Progenitor cell of endocrine pancreas (in vitro differentiated cells): ENCODE measurements at places on chromosomes 4 and X. TPM values are rescaled to one million over a fixed set of nuclear protein-coding genes. Genes with fewer than 3 reads are reported as not detected.

ANAPC4 gene
- 39.5 and 48.4 TPM in 2 replicates for total RNA-seq

CT45A2 gene
- total RNA-seq = not detected in 2 replicates

CFP gene
- 0.69 and 0.93 TPM in 2 replicates for total RNA-seq

MAGIX gene
- 3.1 and 5.0 TPM in 2 replicates for total RNA-seq

PRPS1 gene
- total RNA-seq = 35.6 and 36.3 TPM in 2 replicates

VCX3A gene
- total RNA-seq = 0.29 and 0.51 TPM in 2 replicates

PLP1 gene
- total RNA-seq = 0.46 and 0.95 TPM in 2 replicates

HS6ST2 gene
- 14.8 and 23.6 TPM in 2 replicates for total RNA-seq

ZNF674 gene
- total RNA-seq = 6.2 and 7.0 TPM in 2 replicates

PRR32 gene
- not detected in 2 replicates for total RNA-seq

GPR82 gene
- not detected in 2 replicates for total RNA-seq

- no peak overlapping the region for H3K27ac ChIP-seq
- H3K36me3 ChIP-seq = no peaks in the 10 kb centered on the region
- no peaks in the 10 kb centered on the region for H3K27me3 ChIP-seq
These were observed 98.0 kb downstream of the CXCL13 start for GRCh38 chr4:77703666-77704065.

DNA sequence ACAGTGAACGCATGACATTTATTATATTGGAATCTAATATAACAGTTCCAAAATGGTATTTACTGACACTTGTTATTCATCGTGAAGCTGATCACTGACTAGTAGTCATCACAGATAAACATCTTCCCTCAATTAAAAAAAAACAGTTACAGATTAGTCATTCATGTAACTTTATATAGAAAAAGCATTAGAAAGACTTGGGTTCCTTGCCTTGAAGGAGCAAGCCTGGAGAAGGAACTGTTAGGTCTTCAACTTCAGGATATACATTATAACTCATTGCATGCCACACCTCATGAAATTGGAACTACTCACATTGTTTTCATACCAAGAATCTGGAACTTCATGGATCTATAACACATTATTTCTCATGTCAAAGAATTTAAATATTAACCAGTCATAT is 317.7 kb downstream of the CCSER1 start:
- no peaks in the 10 kb centered on the region for H3K27me3 ChIP-seq
- peaks cover 13% of the 10 kb centered on the region for H3K4me1 ChIP-seq
- no peak overlapping the region for H3K27ac ChIP-seq
- no peak overlapping the region for H3K4me3 ChIP-seq

- H3K27me3 ChIP-seq = no peaks in the 10 kb centered on the region
- H3K4me3 ChIP-seq = no peak overlapping the region
- DNase-seq = no peak
- H3K4me1 ChIP-seq = no peaks in the 10 kb centered on the region
- peaks cover 2% of the 10 kb centered on the region for H3K36me3 ChIP-seq
- H3K27ac ChIP-seq = no peak overlapping the region
These were observed 67.4 kb downstream of the RNF150 start for GRCh38 chr4:141065872-141066271.

DNA sequence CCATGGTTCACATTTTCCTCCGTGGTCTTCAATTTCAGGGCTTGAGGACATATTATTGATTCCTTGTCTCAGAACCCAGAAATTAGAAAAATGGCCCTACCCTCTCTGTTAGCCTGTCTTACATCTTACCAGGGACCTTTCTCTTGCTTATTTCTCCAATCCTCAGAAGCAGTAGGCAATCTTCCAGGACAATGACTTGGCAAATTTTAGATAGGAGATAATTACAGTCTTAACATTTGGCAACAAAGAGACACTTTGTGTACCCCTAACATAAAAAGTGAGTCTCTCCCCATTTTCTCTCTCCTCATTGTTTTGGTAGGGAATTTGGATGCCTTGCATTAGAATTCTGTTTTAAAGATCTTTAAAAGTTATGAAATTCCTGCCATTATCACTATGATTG is 778.1 kb upstream of the SLIT2 start:
- no peak overlapping the region for H3K4me3 ChIP-seq
- peaks cover 2% of the 10 kb centered on the region for H3K36me3 ChIP-seq
- no peaks in the 10 kb centered on the region for H3K27me3 ChIP-seq

- H3K4me1 ChIP-seq = no peaks in the 10 kb centered on the region
- no peak for DNase-seq
- H3K4me3 ChIP-seq = no peak overlapping the region
- H3K27me3 ChIP-seq = no peaks in the 10 kb centered on the region
- no peak overlapping the region for H3K27ac ChIP-seq
- peaks cover 1% of the 10 kb centered on the region for H3K36me3 ChIP-seq
These were observed 27.1 kb upstream of the SCRG1 start for GRCh38 chr4:173426064-173426463.

- H3K4me3 ChIP-seq = no peak overlapping the region
- no peaks in the 10 kb centered on the region for H3K36me3 ChIP-seq
- no peaks in the 10 kb centered on the region for H3K4me1 ChIP-seq
- no peaks in the 10 kb centered on the region for H3K27me3 ChIP-seq
- H3K27ac ChIP-seq = no peak overlapping the region
These were observed 569.4 kb downstream of the BCOR start for GRCh38 chrX:39528161-39528916.

DNA sequence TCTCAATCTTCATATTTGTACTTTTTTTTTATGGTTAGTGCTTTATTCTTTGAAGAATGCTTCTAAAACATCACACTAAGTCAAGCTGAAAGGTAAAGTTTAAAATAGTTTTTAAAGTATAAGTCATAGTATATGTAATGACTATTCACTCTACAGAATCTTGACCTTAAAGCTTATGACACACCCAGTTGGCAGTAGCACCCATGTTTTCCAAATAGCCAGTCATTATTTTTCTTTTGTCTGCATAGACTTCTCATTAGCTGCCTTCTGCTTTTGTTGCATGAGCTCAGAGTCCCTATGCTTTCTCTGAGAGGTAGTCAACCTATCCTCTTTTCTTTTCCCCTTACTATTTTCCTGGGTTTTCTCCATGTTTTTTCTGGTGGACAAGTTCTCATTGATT is 231.5 kb downstream of the PCDH18 start:
- no peak overlapping the region for H3K4me3 ChIP-seq
- H3K4me1 ChIP-seq = no peaks in the 10 kb centered on the region
- no peaks in the 10 kb centered on the region for H3K27me3 ChIP-seq
- no peaks in the 10 kb centered on the region for H3K36me3 ChIP-seq
- no peak overlapping the region for H3K27ac ChIP-seq

- H3K27ac ChIP-seq = no peak overlapping the region
- H3K27me3 ChIP-seq = no peaks in the 10 kb centered on the region
- H3K36me3 ChIP-seq = no peaks in the 10 kb centered on the region
- H3K4me3 ChIP-seq = no peak overlapping the region
These were observed 123.7 kb downstream of the STOX2 start for GRCh38 chr4:184028561-184029374.

DNA sequence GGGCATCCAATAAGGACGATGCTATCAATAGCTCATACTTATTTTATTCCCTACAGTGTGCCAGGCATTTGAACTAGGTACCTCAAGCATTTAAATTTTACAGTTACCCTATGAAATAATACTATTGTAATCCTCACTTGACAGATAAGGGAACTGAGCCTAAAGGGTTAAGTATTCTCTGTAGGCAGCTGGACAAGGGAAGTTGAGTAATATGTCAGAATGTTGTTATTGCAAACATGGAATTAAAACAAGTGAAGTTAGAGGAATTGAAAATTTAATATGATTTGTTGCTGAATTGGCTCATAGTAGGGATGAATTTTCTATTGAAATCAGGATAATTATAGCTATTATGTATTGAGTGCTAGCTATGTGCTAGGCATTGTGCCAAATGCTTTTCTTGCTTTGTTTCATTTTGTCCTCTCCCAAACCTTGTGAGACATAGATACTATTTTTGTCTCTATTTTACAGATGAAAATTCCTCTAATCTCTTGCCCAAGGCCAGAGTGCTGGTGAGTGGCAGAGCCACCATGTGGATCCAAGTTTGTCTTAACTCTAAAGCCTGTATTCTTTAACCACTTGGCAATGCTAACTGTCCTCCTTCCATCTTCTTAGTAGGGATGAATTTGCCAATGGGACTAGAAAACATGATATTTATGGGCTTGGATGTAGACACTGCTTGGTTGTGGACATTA is 58.1 kb downstream of the TMEM164 start:
- H3K4me1 ChIP-seq = peaks cover 13% of the 10 kb centered on the region
- DNase-seq = no peak

- DNase-seq = no peak
- H3K4me3 ChIP-seq = no peak overlapping the region
- H3K27me3 ChIP-seq = no peaks in the 10 kb centered on the region
- H3K36me3 ChIP-seq = no peaks in the 10 kb centered on the region
These were observed 1999.1 kb upstream of the ADGRL3 start for GRCh38 chr4:59200992-59201391.

DNA sequence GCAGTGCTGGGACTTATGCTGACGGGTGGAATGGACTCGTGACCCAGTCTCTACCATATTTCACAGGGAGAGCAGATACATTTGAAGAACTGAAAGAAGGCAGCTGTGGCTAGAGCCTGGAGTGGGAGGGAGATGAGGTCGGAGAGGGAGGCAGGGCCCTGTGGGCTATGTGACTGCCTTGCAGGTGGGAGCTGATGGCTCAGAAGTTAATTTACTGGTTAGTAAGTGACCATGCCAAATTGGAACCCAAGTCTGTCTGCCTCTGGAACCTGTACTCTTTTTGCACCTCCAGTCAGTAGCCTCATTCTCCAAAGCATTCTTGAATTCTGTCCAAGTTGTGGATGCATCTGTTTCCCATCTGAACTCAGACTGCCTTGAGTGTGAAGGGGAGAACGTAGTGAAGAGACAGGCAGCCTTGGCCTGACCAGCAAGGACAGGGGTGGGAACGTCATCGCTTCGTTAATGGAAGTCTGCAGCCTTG is 92.3 kb downstream of the REPS2 start:
- no peak overlapping the region for H3K4me3 ChIP-seq
- peaks cover 1% of the 10 kb centered on the region for H3K4me1 ChIP-seq
- H3K27ac ChIP-seq = no peak overlapping the region
- no peaks in the 10 kb centered on the region for H3K36me3 ChIP-seq

GRCh38 chrX:100931218-100931924 is 2.7 kb upstream of the XKRX start:
- DNase-seq = no peak
- H3K4me1 ChIP-seq = no peaks in the 10 kb centered on the region
- H3K4me3 ChIP-seq = no peak overlapping the region

GRCh38 chr4:185570727-185571126 is 35.4 kb upstream of the PDLIM3 start:
- H3K4me1 ChIP-seq = peaks cover 26% of the 10 kb centered on the region
- H3K4me3 ChIP-seq = no peak overlapping the region
- no peak for DNase-seq
- no peaks in the 10 kb centered on the region for H3K27me3 ChIP-seq

- no peak overlapping the region for H3K27ac ChIP-seq
- no peak overlapping the region for H3K4me3 ChIP-seq
- no peaks in the 10 kb centered on the region for H3K27me3 ChIP-seq
- no peak for DNase-seq
- H3K36me3 ChIP-seq = no peaks in the 10 kb centered on the region
- H3K4me1 ChIP-seq = peaks cover 16% of the 10 kb centered on the region
These were observed 129.0 kb downstream of the SH2D1A start for GRCh38 chrX:124475358-124475757.

- H3K27me3 ChIP-seq = no peaks in the 10 kb centered on the region
- H3K4me1 ChIP-seq = no peaks in the 10 kb centered on the region
- no peak overlapping the region for H3K27ac ChIP-seq
- no peaks in the 10 kb centered on the region for H3K36me3 ChIP-seq
These were observed 804.8 kb downstream of the ADGRL3 start for GRCh38 chr4:62004881-62005280.

GRCh38 chrX:138018145-138018799 is 452.3 kb downstream of the ZIC3 start:
- H3K36me3 ChIP-seq = no peaks in the 10 kb centered on the region
- H3K4me1 ChIP-seq = peaks cover 1% of the 10 kb centered on the region
- DNase-seq = no peak

GRCh38 chr4:125529071-125529470 is 214.3 kb downstream of the FAT4 start:
- no peak overlapping the region for H3K4me3 ChIP-seq
- no peaks in the 10 kb centered on the region for H3K36me3 ChIP-seq
- no peak overlapping the region for H3K27ac ChIP-seq
- no peaks in the 10 kb centered on the region for H3K27me3 ChIP-seq

DNA sequence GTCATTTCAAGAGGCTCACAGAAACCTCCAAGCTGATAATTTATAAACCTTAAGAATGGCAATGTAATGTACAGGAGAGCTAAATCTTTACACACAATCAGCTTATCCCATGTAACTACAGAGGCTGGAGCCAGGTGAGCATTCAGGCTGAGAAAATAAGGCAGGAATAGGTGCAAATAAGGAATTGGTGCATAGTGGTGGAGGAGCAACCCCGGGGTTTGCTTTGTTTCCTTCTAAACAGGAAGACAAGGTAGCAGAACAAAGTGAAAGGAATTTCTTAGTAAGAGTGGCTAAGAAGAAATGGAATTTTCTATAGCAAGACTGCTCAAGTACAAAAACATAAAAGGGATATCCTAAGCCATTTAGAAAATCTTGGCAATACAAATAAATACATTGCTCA is 82.4 kb downstream of the NR3C2 start:
- H3K4me1 ChIP-seq = no peaks in the 10 kb centered on the region
- H3K27me3 ChIP-seq = no peaks in the 10 kb centered on the region
- H3K4me3 ChIP-seq = no peak overlapping the region
- H3K36me3 ChIP-seq = no peaks in the 10 kb centered on the region

- H3K4me3 ChIP-seq = no peak overlapping the region
- H3K27me3 ChIP-seq = no peaks in the 10 kb centered on the region
- DNase-seq = no peak
- no peaks in the 10 kb centered on the region for H3K4me1 ChIP-seq
These were observed 1115.5 kb downstream of the NLGN4X start for GRCh38 chrX:5113128-5113527.

DNA sequence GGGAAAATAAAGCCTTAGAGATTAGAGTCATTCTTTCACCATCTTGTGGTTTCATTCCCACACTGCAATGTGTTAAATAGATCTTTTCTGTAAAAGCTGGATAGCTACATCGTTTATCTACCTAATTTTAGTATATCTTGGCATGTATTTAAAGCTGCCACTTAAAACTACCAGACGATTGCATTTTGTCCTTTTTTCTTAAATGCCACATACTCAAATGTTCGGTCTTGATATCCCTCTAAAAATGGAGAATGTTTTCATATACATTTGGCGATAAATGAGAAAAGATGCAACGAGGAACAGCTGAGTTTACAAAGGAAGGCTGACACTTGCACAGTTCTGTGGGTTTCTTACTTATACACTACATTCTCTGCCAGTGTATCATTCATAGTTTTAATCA is 148.3 kb downstream of the CENPC start:
- no peak overlapping the region for H3K4me3 ChIP-seq
- no peak for DNase-seq
- H3K36me3 ChIP-seq = no peaks in the 10 kb centered on the region
- no peaks in the 10 kb centered on the region for H3K4me1 ChIP-seq
- H3K27me3 ChIP-seq = no peaks in the 10 kb centered on the region

- no peaks in the 10 kb centered on the region for H3K27me3 ChIP-seq
- H3K4me1 ChIP-seq = no peaks in the 10 kb centered on the region
- no peak overlapping the region for H3K4me3 ChIP-seq
- no peak overlapping the region for H3K27ac ChIP-seq
- no peak for DNase-seq
These were observed 5.3 kb upstream of the SUPT20HL1 start for GRCh38 chrX:24355095-24355494.
